ENCODE measurements at places on chromosomes 4 and X.

- no peak for DNase-seq
Measured at GRCh38 chrX:53241558-53241957, 16.6 kb upstream of the KDM5C start.

GRCh38 chrX:128106630-128107029 is 54.4 kb upstream of the ACTRT1 start:
- no peak for DNase-seq

GRCh38 chr4:26178854-26179253 is 142.0 kb upstream of the RBPJ start:
- no peak for DNase-seq

DNA sequence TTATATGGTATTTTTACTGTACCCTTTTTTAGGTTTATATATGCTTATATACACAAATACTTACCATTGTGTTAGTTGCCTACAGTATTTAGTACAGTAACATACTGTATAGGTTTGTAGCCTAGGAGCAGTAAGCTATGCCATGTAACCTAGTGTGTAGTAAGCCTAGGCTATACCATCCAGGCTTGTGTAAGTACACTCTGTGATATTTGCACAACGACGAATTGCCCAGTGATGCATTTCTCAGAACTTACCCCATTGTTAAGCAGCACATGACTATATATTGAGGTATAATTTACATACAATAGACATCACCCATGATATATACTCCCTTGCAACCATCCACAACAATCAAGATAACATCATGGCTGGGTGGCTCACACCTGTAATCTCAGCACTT is 40.1 kb downstream of the STAG2 start:
- DNase-seq = no peak

GRCh38 chr4:153620352-153620751 is 63.7 kb upstream of the TLR2 start:
- no peak for DNase-seq

- DNase-seq = no peak
Measured at GRCh38 chr4:172707622-172708021, 461.0 kb upstream of the GALNT7 start.

GRCh38 chrX:76076124-76076523 is 96.7 kb upstream of the PBDC1 start:
- no peak for DNase-seq

DNA sequence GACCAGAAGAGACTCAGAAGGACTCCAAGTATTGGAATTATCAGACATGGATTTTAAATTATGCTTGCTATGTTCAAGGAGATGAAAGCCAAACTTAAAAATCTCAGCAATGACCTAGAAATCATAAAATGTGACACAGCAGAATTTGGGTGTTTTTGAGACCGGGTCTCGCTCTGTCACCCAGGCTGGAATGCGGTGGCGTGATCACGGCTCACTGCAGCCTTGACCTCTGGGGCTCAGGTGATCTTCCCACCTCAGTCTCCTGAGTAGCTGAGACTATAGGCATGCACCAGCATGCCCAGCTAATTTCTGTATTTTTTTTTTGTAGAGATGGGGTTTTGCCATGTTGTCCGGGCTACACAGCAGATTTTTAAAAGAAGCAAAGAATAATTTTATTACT is 12.7 kb downstream of the TAB3 start:
- no peak for DNase-seq

DNA sequence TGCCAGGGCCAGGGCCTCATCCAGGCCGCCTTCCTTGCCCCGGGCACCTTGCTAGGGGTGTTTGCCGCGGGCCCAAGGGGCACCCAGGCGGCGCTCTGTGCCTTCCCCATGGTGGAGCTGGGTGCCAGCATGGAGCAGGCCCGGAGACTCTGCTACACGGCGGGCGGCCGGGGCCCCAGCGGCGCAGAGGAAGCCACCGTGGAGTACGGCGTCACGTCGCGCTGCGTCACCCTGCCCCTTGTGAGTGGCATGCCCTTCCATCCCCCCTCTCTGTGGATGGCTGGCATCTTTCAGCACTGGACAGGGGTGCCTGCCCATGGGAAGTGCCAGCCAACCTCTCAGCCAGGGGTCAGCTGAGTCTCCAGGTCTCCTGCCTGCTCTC is 3.6 kb downstream of the PLXNB3 start:
- no peak for DNase-seq

GRCh38 chrX:9730752-9731151 is 34.9 kb downstream of the GPR143 start:
- no peak for DNase-seq

GRCh38 chrX:38514016-38514854 is 47.1 kb upstream of the TSPAN7 start:
- no peak for DNase-seq

GRCh38 chr4:39609454-39609931 is 29.2 kb downstream of the SMIM14 start:
- DNase-seq = no peak
